ENCODE measurements at places on chromosomes 1 and 21. TPM values are rescaled to one million over a fixed set of nuclear protein-coding genes. Genes with fewer than 3 reads are reported as not detected.

The SLC22A15 gene
- total RNA-seq, result 2.6 TPM

The OR2L5 gene
- not detected for total RNA-seq

The SMIM1 gene
- total RNA-seq, result 3.6 TPM

The ELAVL4 gene
- not detected for total RNA-seq

The S100A2 gene
- total RNA-seq, result 24.8 TPM

The COL8A2 gene
- 0.06 TPM for total RNA-seq

The MEX3A gene
- total RNA-seq, result 19.0 TPM

The SPRR3 gene
- total RNA-seq, result not detected

The OXCT2 gene
- total RNA-seq, result 15.0 TPM

The KCNJ10 gene
- not detected for total RNA-seq

The VTCN1 gene
- 4.3 TPM for total RNA-seq

The PLEKHN1 gene
- total RNA-seq, result 6.8 TPM

The BCAN gene
- not detected for total RNA-seq

The PDE9A gene
- total RNA-seq, result 1.3 TPM

The CBR3 gene
- 17.7 TPM for total RNA-seq

The LRRC7 gene
- total RNA-seq, result not detected

The CACNA1S gene
- total RNA-seq, result not detected

The NHLH1 gene
- not detected for total RNA-seq

The BTBD19 gene
- 2.8 TPM for total RNA-seq

The HSD3B1 gene
- 0.07 TPM for total RNA-seq

The TRIM17 gene
- total RNA-seq, result 10.4 TPM

The TMEM125 gene
- 7.0 TPM for total RNA-seq

The PTAFR gene
- 2.7 TPM for total RNA-seq

All from epithelial cell of proximal tubule (primary cell).